Kidney (tissue), 22 donors: ENCODE measurements at places on chromosomes 11 and 22.
A peak's percentile ranks its signal among the peaks of the same experiment; 100 is the strongest.

DNA sequence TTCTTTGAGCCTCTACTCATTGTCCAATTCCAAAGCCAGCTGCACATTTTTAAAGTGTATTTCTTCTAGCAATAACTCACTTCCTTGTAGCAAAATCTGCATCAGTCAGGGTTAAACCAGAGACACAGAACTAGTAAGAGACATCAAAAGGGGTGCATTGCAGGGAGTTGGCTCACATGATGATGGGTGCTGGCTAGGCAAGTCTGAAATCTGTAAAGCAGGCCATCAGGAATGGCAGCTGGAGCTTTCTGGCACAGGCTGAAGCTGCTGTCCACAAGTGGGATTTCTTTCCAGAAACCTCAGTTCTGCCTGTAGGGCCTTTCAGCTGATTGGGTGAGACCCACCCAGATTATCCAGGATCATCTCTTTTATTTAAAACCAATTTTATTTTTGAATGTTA lies 698.1 kb downstream of the NTM start:
- no peak for DNase-seq

DNA sequence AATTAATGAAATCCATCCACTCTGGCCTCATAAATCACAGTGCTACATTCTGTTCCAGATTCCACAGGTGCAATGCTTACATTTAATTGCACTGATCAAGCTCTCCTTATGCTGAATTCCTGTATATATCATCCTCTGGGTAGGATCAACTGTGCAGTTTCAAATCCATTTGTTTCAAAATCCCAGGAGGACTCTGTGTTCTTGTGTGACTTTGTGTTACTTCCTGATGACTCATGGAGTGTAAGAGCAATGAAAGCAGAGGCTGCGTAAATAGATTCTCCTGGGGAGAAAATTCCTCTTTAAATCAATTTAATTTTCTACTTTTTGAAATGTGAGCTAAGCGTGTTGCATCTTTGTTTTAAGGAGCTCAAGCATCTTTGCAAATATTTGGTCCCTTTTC lies 752.7 kb downstream of the METTL15 start:
- DNase-seq, result no peak

DNA sequence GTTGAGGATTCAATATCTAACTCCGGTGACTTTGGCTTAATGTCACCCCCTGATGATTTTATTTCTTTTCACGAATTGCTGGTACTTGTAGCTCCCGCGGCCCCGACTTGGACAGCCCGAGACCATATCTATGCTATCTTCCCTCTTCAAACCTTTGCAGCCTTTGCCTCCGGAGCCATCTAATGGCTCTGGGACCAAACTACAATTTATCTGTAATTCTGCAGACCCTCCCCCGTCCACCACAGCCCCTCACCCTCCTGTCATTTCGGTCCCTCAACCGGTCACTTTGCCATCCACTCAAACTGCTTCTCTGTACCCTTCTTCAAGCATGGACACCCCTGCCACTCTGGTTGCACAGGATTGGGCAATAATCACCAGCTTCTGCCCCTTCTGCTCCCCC lies 25.7 kb upstream of the ALDH3B2 start:
- DNase-seq, result peak; percentile 23

- no peak for DNase-seq
These were observed 65.9 kb upstream of the BIRC3 start for GRCh38 chr11:102251423-102251822.

DNA sequence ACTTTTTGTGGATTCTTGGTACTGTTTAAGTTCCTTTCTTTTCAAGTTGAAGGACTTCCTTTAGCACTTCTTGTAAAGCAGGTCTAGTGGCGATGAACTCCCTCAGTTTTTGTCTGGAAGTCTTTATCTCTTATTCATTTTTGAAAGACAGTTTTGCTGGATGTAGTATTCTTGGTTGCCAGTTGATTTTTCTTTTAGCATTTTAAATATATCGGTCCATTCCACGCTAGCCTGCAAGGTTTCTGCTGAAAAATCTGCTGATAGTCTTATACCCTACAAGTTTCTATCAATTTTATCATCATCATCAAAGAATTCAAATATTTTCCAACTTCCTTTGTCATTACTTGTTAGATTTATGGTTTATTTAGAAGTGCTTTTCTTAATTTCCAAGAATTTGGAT lies 14.7 kb upstream of the GLB1L2 start:
- no peak for DNase-seq

GRCh38 chr11:2328656-2329354 lies 27.0 kb downstream of the TSPAN32 start:
- no peak for DNase-seq

- no peak for DNase-seq
These were observed 160.3 kb downstream of the MN1 start for GRCh38 chr22:27641049-27641795.
